Upper lobe of right lung (tissue), 1 donor: ENCODE measurements at places on chromosomes 4 and X.
A peak's percentile ranks its signal among the peaks of the same experiment; 100 is the strongest.

- DNase-seq = no peak
These were observed 86.7 kb upstream of the MAGEA4 start for GRCh38 chrX:151825925-151826485.

DNA sequence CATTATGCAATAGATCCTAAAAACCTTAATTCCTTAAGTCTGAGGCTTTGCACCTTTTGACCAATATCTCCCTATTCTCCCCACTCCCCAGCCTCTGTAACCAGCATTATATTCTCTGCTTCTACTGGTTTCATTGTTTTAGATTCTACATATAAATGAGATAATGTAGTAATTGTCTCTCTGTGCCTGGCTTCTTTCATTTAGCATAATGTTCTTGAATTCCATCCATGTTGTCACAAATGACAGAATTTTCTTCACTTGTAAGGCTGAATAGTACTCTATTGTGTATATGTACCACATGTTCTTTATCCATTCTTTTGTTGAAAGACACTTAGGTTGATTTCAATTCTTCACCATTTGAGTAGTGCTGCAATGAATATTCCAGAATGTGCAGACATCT, 66.0 kb downstream of the MAGEC1 start:
- DNase-seq = no peak

DNA sequence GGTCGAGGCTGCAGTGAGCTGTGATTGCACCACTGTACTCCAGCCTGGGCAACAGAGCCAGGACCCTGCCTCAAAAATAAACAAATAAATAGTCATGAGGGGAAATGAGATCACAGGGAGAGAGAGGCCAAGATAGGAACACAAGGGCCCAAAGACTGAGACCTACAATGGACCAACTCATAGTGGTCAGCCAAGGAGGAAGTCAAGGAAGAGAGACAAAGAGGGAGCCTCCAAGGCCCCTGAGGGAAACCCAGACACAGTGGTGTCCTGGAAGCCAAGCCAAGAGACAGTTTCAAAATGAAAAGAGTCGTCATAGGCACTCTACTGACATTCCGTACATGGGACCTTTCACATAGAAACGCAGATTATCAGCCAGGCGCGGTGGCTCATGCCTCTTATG, 153.3 kb downstream of the BCOR start:
- DNase-seq = no peak

DNA sequence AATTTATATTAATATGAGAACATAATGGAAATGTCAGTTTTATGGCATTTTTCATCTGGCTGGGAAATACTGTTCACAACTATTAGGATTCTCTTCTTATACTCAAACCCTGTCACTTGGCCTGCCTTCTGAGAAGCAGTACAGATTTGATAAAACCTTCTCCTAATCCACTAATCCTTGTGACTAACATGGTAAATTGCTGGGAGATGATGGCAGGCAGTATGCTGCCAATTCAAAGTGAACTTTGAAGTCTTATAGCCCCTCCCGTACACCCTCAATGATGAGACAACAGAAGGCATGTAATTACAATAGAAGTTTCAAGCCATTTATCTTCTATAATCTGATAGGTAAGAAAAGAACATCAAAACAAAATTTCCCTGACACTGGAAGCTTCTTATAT, 36.9 kb downstream of the PAQR3 start:
- DNase-seq = no peak

DNA sequence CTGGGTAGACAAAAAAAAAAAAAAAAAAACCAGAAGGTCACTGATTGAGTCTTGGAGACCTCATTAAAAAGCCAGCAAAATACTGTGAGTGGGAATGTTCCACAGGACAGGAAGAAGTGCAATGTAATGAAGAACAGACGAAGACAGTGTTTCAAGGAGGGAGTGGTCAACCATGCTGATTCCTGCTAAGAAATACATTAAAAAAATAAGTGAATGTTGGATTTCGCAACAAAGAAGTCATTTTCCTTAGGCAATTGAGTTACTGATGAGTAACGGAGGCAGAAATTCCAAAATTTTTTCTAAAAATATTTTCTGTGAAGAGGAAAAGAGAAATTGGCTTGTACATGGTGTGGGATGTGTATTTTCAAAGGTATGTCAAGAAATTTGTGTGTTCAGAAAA, 94.3 kb upstream of the FAM47B start:
- DNase-seq = no peak

GRCh38 chr4:108035691-108036090, 46.0 kb downstream of the HADH start:
- DNase-seq = no peak

DNA sequence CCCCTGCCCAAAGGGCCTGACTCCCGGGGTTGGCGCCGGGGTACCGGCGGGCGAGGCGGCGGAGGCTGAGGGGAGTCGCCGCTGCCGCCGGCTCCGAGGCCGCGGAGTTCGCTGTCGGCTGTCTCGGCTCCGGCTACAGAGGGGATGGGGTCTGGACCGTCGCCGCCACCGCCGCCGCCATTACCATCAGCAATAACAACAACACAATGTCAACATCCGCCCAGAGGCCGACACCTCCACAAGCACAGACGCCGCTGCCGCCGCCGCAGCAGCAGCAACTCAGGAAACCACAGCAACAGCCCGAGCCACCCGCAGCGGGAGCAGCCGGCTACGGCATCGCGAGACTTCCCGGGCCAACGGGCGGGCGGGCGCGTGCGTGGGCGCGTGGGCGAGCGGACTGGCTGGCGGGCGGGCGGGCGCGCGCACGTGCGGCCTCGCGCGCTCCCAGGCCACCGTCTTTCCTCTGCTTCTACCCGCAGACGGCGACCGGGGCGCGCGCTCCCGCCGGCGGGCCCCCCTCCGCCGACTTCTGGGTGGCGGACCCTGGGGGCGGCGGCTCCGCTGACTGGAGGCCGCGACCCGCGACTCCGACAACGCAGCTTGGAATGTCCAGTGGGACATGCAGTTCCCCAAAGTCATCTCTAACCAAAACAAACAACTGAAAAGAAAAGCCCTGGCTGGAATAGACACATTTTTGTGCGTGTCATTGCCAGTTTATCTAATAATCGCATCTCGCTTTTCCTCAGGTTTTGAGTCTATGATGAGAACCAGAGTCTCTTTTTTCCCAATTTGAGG, at the start of gene CHIC2:
Gene CHIC2, minus strand, starts transcription at position 289 of the 795 bp plus-strand sequence. CDS start 305 bp downstream, outside the sequence.
- DNase-seq = peak; percentile 98

- no peak for DNase-seq
These were observed 492.9 kb upstream of the INTU start for GRCh38 chr4:127139788-127140286.

DNA sequence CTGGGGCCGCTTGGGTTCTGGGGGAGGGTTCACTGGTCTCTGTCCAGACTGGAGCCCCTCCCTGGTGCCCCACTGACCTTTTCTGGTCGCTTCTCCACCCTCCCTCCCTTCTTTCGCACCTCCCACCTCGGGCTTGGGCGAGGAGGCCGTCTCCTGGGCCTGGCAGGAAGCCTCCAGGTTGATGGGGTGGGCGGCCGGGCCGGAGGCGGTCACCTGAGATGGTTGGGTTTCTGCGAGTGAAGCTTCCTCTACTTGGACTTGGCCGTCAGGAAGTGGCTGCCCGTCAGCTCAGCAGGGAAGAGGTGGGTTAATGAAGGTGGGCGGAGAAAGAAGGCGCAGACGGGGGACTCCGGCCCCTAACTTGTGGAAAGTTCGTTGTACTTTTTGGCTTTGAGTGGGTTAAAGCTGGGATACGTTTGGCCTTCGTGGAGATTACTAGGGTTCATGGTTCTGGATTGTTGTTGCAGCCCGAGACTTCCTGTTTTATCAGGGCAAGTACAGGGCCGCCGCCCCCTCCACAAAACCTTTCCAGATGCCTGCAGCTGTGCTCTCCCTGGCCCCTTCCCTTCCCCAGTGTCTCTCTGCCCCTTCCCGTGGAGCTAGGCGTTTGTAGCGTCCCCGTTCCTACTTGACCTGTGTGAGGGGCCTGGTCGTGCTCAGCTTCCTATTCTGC, 1.2 kb downstream of the AKAP17A start:
- peak; percentile 66 for DNase-seq

- DNase-seq = no peak
These were observed 39.9 kb downstream of the PDS5A start for GRCh38 chr4:39937683-39938268.

- no peak for DNase-seq
These were observed 6.1 kb downstream of the SLAIN2 start for GRCh38 chr4:48347282-48347921.

DNA sequence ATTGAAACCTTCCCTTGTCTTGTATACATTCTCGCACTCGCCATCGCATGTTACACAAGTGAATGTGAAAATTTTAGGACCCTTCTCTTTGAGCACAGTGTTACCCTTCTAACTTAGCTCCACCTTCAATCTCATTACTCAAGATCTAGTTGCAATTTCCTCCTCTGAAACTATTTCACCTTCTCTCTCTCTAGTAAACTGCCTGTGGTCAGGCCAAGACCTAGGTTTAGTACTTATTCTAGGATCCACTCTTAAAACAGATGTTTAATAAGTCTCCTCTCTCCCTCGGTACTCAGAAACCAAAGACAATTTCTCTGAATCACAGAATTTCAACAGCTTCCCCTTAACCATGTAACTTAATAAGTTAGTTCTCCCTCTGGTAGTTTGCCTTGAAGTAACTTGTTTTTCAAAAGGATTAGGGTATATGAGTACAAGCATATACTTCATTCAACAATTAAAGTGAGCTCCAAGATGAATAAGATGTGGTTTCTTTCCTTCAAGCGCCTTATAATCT, 156.0 kb downstream of the SH3KBP1 start:
- no peak for DNase-seq

- DNase-seq = no peak
These were observed 176.8 kb upstream of the MBNL3 start for GRCh38 chrX:132665676-132666075.

GRCh38 chrX:41236629-41237028, 97.3 kb upstream of the DDX3X start:
- no peak for DNase-seq

DNA sequence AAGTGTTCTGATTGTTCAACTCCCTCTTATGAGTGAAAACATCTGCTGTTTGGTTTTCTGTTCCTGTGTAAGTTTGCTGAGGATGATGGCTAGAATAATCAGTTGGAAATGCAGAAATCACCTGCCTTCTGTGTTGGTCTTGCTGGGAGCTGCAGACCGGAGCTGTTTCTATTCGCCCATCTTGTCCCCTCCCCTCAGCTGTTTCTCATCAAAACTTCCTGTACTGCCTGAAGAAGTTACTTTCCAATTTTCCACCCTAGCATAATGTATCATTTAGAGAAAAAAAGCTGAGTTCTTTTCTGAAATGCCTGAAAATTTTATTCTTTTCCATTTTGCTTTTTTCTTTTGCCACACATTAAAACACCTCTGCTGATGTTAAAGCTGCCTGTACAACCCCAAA, 167.6 kb downstream of the TEX13A start:
- DNase-seq = no peak

DNA sequence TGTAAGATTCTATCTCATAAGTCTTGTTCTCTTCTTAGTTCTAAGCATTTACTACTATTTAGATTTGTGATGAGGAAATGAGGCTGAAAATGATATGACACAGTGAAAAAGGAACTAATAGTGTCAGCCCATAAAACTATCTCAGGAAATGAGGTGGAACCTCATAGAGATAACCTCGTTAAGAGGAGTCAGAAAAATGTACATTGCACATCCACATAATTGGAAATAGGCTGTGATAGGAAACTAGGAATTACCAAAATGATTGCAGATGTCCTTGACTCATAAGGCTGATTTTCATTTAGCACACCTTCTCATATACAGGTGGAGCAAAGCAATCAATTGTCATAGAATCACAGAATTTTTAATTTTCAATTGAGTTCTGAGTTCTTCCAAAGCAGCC, 26.8 kb downstream of the ANXA10 start:
- no peak for DNase-seq

DNA sequence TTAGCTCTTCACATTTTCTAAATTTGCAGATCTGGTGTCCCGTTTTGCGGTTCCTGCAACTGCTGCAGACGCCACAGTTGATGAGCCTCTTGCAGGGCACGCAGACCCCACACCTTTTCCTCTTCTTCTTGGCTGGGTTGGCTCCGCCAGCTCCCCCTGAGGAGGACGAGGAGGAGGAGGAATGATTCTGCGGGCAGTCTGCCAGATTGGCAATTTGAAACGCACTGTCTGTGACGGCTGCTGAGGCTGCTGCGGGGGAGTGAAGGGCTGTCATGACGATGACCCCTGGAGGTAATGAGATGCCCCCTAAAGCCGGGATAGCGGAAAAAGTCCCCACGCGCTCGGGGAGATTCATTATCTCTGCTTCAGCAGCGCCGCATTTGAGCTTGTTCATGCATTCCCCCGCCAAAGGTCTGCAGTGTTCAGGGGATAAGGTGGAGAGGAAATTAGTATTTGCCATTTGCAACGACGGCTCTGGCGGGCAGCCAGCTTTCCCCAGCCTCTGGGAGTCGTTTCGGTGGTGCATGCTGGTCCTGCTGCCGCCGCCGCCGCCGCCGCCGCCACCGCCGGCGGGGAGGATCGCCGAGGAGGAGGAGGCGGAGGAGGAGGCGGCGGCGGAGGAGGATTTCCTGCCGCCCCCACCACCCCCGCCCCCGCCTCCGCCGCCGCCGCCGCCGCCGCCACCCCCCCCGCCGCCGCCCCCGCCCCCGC, 3.8 kb downstream of the CXXC4 start:
- peak; percentile 88 for DNase-seq

DNA sequence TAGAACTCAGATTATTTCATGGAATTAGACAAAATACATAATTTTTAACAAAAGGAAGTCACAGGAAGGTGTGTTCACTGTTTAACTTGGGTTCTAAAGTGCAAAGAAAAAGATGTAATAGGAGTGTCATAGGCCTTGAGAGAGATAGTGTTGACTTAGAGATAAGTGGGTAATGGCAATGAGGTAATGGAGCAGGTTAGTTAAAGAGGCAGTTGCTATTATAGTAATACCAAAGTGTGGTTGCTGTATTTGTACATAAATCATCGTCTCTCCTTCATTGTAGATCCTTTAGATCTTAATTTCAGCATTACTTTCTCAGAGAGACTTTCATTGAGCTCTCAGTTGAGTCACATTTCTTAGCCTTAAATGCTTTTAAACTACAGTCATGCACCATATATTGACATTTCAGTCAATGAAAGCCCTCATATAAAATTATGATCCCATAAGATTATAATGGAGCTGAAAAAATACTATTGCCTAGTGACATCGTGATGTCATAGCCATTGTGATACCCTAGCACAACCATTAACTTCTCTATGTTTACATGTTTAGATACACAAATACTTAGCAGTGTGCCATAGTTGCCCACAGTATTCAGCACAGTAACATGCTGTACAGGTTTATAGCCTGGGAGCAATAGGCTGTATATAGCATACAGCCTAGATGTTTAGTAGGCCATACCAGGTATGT, 245.4 kb downstream of the ADGRL3 start:
- DNase-seq = no peak

DNA sequence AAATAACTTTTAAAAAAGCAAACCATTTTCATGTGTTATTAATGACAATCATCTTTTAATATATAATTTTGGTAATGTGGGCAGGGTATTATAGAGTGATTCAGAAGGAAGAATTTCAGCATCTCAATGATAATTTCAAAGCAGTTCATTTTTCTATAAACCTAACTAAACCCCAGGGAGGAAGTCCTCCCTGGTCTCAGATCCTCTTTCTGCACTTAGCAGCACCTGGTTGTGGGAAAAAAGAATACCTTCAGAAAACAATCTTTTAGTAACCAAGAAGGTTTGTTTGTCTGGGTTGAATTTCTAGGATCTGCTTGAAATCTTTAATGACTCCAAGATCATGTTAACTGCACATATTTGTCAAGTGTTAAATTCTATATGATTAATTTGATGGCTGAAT, 29.9 kb downstream of the DKK2 start:
- no peak for DNase-seq
